Activated CD8-positive, alpha-beta T cell treated with anti-CD3 and anti-CD28 coated beads, Interleukin-2, amount 10 ng/mL, durations not matched to agents 7 days and 5 days (primary cell): ENCODE measurements at places on chromosomes 1 and 21. TPM values are rescaled to one million over a fixed set of nuclear protein-coding genes. Genes with fewer than 3 reads are reported as not detected.

TBX15 gene
- total RNA-seq = not detected

DNA sequence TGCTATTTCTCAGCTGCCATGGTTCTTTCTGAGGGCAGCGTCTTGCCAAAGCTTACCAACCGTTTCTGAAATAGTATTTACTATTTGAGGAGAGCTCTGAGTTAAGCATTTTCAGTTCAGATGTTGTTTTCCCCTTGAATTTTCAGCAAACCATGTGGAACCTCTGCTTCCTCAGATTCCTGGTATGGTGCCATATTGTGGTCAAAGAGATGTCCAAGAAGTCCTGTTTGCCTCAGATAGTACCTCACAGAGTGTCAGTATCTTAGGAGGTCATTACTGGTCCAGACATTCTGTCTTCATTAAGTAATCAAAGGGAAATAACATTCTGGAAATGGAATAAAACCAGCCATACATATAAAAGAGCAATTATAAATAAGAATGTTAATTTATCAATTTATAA lies 36.6 kb downstream of the VANGL2 start:
- H3K4me1 ChIP-seq = peaks cover 43% of the 10 kb centered on the region
- DNase-seq = no peak
- no peaks in the 10 kb centered on the region for H3K27me3 ChIP-seq

DNA sequence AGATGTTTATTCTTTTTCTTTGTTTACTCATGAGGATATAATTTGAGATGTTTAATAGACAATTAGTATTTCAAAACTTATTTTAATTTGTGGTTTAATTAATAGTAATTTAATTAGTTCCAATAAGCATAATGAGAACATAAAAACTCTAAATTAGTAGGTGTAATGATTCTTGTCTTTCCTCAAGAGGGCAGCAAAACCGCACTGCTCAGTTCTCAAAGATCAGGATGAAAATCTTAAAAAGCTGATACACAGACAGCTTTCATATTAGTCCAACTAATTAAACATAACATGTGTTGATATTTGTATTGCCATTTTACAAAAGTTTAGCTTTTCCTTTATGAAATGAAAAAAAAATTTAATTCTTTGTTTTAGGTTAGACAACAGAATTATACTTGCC lies 106.7 kb upstream of the C21orf91 start:
- H3K36me3 ChIP-seq = no peaks in the 10 kb centered on the region
- peaks cover 3% of the 10 kb centered on the region for H3K4me1 ChIP-seq
- H3K4me3 ChIP-seq = no peak overlapping the region
- H3K27me3 ChIP-seq = peaks cover 10% of the 10 kb centered on the region
- no peak overlapping the region for H3K27ac ChIP-seq

VWA1 gene
- total RNA-seq = 0.29 TPM

DNA sequence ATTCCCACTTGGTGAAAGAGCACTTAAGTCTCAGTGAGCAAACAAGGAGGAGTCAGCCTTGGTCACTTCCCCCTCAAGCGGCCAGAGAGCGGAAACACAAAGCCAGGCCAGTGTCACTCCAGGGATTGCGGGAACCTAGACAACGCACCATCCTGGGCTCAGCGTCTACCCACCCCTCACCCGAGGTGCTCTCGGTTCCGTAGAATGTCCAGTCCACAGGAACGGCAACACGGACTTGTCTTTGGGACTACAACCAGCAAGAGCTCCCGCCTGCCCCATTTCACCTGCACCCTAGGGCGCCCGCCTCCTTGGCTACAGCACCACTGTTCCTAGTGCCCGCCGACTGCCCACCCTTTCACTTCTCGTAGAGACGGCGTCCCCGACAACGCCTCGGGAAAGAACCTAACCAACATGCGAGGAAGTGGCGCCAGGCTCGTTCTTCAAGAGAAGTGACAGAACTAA lies 509 bp downstream of the GDAP2 start:
- no peaks in the 10 kb centered on the region for H3K27me3 ChIP-seq
- peaks cover 50% of the 10 kb centered on the region for H3K4me1 ChIP-seq
- DNase-seq = peak; percentile 65
- peak overlapping the region; percentile 94 for H3K4me3 ChIP-seq
- H3K27ac ChIP-seq = peak overlapping the region; percentile 90

- no peaks in the 10 kb centered on the region for H3K27me3 ChIP-seq
- no peak overlapping the region for H3K4me3 ChIP-seq
- H3K27ac ChIP-seq = no peak overlapping the region
- peaks cover 2% of the 10 kb centered on the region for H3K4me1 ChIP-seq
- H3K36me3 ChIP-seq = peaks cover 21% of the 10 kb centered on the region
- DNase-seq = no peak
These were observed 20.8 kb upstream of the MPC2 start for GRCh38 chr1:167957710-167958109.

- H3K4me1 ChIP-seq = peaks cover 10% of the 10 kb centered on the region
- no peak for DNase-seq
- no peaks in the 10 kb centered on the region for H3K36me3 ChIP-seq
- no peak overlapping the region for H3K4me3 ChIP-seq
These were observed 4.9 kb downstream of the CACHD1 start for GRCh38 chr1:64474665-64475439.
